ENCODE measurements at places on chromosomes 4 and X. TPM values are rescaled to one million over a fixed set of nuclear protein-coding genes. Genes with fewer than 3 reads are reported as not detected.
A peak's percentile ranks its signal among the peaks of the same experiment; 100 is the strongest.

Gene ESX1
- total RNA-seq = not detected

Gene CCNB3
- total RNA-seq = 0.48 TPM

Gene NXF2
- not detected for total RNA-seq

Gene HS6ST2
- total RNA-seq = 6.2 TPM

Gene INTS6L
- 6.4 TPM for total RNA-seq

Gene FUNDC2
- total RNA-seq = 65.1 TPM

Gene ZNF711
- total RNA-seq = 8.9 TPM

Gene BCORL1
- 22.9 TPM for total RNA-seq

Gene RBPJ
- 82.5 TPM for total RNA-seq

DNA sequence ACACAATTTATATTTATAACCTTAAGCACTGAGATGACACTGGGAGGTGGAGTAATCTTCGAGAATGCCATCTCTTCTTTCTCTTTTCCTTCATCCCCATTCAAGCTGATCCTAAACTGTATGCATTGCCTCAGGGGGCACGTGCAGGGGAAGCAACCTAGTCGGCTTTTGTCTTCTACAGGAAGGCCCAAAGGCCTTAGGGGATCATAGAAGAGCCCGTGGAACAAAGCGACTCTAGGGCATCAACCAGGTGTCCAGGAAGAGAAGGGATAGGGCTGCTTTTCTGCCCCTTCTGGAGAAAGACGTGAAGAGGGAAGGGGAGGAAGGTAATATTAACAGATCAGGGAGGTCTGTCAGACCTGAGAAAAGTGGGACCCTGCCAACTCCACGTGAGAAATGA is 6.9 kb upstream of the TLR8 start:
- DNase-seq = no peak

DNA sequence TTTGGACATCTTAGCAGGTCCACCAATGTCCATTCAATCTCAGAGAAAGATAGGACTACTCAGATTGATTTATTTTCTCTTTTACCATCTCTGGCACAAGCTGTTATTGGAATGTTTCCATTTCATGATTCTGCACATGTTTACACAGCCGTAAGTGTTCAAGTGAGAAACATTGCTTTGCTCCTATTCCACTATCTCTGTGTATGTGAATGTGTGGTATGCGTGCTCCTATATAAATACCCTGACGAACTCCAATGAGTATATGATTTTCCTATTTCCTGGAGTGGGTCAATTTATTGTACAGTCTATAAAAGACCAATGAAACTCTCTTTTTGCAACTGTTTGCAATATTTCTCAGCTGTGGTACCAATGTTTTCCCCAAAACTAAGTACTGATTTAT is 221.0 kb upstream of the GALNT7 start:
- DNase-seq = no peak

DNA sequence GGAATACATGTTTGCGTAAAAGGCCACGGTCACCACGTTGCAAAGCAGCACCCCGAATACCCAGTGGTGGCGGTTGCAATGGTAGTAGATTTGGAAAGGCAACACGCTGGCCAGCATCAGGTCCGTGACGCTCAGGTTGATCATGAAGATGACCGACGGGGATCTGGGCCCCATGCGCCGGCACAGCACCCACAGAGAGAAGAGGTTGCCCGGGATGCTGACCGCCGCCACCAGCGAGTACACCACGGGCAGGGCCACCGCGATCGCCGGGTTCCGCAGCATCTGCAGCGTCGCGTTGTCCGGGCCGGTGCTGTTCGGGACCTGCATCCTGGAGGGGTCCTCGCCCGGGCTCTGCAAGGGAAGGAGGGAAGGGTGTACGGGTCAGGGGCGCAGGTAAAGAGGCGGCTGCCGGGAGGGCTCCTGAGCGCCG is 13.5 kb upstream of the ASMTL start:
- DNase-seq = peak; percentile 84

DNA sequence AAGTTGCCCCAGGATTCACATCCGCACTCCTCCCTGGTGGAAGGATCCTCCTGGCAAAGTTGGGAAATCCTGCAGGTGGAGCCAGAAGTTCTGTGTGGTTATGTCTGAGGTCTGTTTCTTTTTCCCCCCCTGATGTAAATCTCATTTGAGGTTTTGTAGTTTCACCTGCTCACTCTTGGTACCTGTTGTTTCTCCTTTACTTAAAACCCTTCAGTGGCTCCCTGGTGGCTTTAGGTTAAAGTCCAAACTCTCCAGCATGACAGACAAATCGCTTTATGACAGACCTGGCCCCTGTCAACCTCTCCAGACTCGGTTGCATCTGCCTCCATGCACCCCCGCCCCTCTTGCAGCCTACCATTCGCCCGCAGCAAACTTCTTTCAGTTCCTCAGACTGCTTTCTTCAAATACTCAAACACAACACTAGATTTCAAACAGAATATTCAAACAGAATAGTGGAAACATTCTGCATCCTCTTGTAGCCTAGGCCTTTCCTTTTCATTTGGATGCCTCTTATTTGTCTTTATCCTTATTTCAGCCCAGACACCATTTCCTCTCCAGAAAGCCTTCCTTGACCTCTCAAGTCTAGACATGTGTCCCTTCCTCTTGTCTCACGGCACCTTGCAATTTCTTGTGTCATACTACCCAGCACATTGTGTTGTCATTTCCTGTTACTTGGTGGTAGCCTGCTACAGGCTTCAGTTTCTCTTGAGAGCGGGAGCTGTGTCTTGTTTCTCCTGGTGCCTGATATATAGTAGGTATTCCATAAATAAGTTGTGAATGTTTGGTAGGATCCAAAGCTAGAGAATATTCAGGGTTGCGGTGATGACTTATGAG is 24.8 kb downstream of the IL13RA1 start:
- DNase-seq = no peak

GRCh38 chr4:127889903-127890302 is 9.2 kb downstream of the PLK4 start:
- no peak for DNase-seq

Measured in osteocyte (in vitro differentiated cells).